Ovary (tissue), 10 donors: ENCODE measurements at places on chromosomes 16 and 17.
A peak's percentile ranks its signal among the peaks of the same experiment; 100 is the strongest.

DNA sequence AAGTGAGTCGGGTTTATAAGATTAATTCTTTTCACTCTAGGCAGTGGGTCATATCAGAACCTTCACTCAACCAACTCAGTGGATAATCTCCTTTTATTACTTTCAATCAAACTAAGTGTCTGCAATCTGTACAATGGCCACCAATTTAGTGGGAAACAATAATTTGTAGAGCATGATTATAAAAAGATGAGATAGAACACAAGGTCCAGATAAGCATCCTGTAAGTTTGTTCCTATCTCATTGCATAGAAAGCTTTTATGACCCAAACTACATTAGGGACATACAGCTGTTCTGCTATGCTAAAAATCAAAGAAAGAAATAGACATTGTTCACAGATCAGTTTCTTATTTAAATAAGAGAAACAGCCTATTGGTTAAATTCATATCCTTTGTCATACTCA, 341.4 kb upstream of the PSMD7 start:
- DNase-seq, result no peak

- no peak for DNase-seq
Observed at GRCh38 chr16:82260212-82260795, 90.3 kb upstream of the MPHOSPH6 start.

DNA sequence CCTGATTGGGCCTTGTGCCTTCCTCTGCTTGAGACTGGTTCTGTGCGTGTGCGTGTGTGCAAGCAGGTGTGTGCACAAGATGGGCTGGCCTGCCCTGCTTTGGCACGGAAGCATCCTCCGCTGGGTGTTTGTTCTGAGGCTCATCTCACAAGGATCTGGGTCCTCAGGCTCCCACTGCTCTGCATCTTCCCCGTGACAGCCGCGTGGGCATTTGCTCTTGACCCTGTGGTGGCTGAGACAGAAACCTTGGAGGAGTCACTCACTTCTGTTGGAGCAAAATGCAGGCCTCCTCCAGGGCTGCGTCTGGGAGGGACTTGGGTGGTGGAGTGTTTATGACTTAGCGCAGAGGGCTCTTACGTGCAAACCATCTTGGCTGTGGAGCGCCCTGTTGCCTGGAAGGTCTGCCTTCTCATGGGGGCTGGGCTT, 119.2 kb downstream of the RPTOR start:
- DNase-seq, result peak; percentile 60

DNA sequence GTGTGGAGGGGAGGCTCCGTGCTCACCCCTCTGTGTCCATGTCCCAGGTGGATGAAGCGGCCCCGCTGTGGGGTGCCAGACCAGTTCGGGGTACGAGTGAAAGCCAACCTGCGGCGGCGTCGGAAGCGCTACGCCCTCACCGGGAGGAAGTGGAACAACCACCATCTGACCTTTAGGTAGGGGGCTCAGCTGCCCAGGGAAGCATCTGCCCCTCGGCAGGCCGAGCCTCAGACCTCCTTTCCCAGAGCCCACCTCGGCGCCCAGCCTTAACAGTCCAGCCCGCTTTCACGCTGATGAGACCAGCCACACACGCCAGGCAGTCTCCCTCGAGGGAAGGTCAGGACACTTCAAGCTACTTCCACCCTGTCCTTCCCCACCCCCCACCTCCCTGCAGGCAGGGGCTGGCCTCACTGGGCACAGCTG, 12.7 kb downstream of the MMP15 start:
- DNase-seq, result no peak

DNA sequence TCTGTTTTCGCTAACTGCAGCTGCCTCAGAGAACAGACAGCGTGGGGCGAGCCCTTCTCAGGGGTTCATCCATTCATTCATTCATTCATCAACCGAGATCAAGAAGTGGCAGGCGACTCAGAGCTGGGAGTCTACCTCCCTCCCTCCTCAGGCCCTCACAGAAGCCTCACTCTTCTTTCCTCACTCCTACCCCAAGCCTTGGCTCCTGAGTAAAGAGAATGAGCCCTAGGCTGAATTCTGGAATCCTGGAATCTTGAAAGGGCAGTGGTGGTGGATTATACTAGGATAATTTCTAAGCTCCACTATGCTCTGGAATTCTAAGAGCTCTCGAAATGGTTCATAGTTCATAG, 2.3 kb upstream of the DLX3 start:
- no peak for DNase-seq

GRCh38 chr17:28041844-28042656, 427 bp upstream of the NLK start:
- no peak for DNase-seq

DNA sequence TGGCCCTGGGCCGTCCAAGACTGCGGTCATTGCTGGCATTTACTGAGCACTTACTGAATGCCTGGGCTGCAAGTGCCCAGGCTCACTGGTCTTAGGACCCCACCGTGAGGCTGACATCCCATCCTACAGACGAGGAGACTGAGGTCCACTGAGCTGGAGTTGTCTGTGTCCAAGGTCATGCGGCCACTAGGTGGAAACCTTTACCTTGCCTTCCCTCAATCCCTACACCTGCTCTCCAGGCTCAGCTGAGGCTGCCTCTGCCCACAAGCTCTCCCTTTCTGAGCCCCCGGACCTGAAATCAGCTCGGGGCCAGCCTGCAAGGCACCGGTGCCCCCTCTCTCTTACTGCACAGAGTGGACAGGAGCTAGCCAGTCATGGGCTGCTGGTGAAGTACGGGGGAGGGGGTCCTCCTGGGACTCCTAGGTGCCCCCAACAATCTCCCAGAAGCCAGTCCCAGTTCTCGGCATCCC, 1.5 kb downstream of the CASKIN1 start:
- DNase-seq, result no peak

- DNase-seq, result no peak
Observed at GRCh38 chr16:23061669-23062068, 87.6 kb downstream of the USP31 start.
